Activated naive CD4-positive, alpha-beta T cell treated with anti-CD3 and anti-CD28 coated beads, Interleukin-2, amount 10 ng/mL, durations not matched to agents 5 hours and 36 hours (primary cell): ENCODE measurements at places on chromosomes 5 and 9. TPM values are rescaled to one million over a fixed set of nuclear protein-coding genes. Genes with fewer than 3 reads are reported as not detected.

The PCDHB4 gene
- not detected for total RNA-seq

The TMEM171 gene
- not detected for total RNA-seq

The FOXD4 gene
- 0.13 TPM for total RNA-seq

The ADGRV1 gene
- not detected for total RNA-seq

The ZDHHC11B gene
- 0.24 TPM for total RNA-seq

The TOPORS gene
- 14.1 TPM for total RNA-seq
